Tibial artery (tissue), 4 donors: ENCODE measurements at places on chromosomes 2 and 18.
A peak's percentile ranks its signal among the peaks of the same experiment; 100 is the strongest.

DNA sequence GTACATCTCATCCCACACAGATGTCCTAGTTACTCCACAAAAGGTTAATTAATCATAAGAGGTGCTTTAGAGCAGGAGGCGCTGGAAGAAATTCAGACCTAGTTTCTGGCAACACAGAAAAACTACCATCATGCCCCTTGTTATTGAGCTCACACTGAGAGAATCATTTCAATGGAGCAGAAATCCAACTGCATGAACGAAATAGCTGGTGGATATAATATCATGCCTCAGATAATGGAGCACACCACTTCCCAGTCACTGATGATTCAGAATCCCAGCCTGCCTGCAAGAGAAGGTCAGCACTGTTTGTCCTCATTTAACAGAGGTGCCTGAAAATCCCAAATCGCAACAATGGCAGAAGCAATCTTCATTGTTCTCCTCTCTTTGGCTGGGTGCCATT, 125.8 kb upstream of the CREB1 start:
- no peaks in the 10 kb centered on the region for H3K36me3 ChIP-seq
- no peak overlapping the region for H3K4me3 ChIP-seq
- no peaks in the 10 kb centered on the region for H3K4me1 ChIP-seq

GRCh38 chr18:64379662-64380061, 230.8 kb upstream of the LINC00305 start:
- H3K4me3 ChIP-seq, result no peak overlapping the region
- H3K27ac ChIP-seq, result no peak overlapping the region
- no peaks in the 10 kb centered on the region for H3K4me1 ChIP-seq
- DNase-seq, result no peak

GRCh38 chr18:8860845-8861642, 155.7 kb downstream of the MTCL1 start:
- no peak for DNase-seq
- no peak overlapping the region for H3K27ac ChIP-seq
- no peak overlapping the region for H3K4me3 ChIP-seq
- no peaks in the 10 kb centered on the region for H3K27me3 ChIP-seq

- DNase-seq, result no peak
- H3K36me3 ChIP-seq, result no peaks in the 10 kb centered on the region
- H3K4me1 ChIP-seq, result no peaks in the 10 kb centered on the region
- H3K27ac ChIP-seq, result no peak overlapping the region
These were observed 350.4 kb downstream of the EN1 start for GRCh38 chr2:118496870-118497611.

GRCh38 chr18:7697306-7697705, 130.2 kb downstream of the PTPRM start:
- no peaks in the 10 kb centered on the region for H3K4me1 ChIP-seq
- no peak for DNase-seq
- H3K4me3 ChIP-seq, result no peak overlapping the region
- no peak overlapping the region for H3K27ac ChIP-seq

DNA sequence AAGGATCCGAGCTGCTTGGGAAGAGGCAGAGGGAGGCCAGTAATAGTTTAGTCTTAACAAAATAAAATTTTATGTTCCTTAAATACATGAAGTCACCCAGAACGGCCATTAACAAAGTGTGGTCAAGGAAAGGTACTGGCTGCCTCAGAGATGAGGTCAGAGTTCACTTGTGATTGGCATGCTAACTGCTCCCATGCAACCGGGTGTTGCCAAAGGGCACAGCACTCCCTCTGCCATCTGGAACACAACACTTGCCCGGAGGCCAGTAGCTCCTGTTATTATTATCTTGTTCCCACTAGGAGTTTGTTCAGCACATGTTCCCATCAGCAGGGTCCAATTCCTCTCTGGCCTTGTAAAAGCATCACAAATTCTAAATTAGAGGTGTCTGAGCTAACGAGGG, 207.0 kb downstream of the CYP26B1 start:
- H3K36me3 ChIP-seq, result no peaks in the 10 kb centered on the region
- H3K4me1 ChIP-seq, result peaks cover 48% of the 10 kb centered on the region
- H3K27ac ChIP-seq, result peak overlapping the region; percentile 73
- no peak overlapping the region for H3K4me3 ChIP-seq
- no peaks in the 10 kb centered on the region for H3K27me3 ChIP-seq

DNA sequence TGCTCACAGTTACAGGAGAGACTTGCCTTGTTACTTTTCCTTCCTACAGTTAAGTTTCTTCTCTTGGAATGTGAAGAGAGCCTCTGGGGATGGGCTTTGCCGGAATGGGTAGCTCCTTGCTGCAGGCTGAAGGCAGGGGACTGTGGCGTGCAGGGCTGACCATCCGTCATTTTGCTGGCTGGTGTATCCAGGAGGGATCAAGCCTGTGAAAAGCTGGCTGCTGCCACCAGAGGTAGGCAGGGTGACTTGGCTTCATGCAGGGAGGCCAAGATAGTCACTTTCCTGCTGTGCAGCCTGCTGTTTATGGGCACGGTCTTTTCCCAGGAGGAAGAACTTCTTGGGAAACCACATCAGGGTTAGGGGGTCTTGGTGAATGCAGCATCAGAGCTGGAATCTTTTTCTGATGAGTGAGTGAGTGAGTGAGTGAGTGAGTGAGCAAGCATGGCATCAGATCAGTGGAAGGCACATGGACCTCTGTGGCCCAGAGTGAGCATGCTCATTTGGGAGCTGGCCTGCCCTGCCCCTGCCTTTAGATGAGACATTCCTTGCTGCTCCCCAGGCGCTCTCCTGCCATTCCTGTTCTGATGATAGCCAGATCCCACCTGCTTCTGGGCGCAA, 33.0 kb downstream of the FHOD3 start:
- H3K4me3 ChIP-seq, result no peak overlapping the region
- H3K4me1 ChIP-seq, result peaks cover 7% of the 10 kb centered on the region
- H3K36me3 ChIP-seq, result no peaks in the 10 kb centered on the region
- no peak overlapping the region for H3K27ac ChIP-seq

DNA sequence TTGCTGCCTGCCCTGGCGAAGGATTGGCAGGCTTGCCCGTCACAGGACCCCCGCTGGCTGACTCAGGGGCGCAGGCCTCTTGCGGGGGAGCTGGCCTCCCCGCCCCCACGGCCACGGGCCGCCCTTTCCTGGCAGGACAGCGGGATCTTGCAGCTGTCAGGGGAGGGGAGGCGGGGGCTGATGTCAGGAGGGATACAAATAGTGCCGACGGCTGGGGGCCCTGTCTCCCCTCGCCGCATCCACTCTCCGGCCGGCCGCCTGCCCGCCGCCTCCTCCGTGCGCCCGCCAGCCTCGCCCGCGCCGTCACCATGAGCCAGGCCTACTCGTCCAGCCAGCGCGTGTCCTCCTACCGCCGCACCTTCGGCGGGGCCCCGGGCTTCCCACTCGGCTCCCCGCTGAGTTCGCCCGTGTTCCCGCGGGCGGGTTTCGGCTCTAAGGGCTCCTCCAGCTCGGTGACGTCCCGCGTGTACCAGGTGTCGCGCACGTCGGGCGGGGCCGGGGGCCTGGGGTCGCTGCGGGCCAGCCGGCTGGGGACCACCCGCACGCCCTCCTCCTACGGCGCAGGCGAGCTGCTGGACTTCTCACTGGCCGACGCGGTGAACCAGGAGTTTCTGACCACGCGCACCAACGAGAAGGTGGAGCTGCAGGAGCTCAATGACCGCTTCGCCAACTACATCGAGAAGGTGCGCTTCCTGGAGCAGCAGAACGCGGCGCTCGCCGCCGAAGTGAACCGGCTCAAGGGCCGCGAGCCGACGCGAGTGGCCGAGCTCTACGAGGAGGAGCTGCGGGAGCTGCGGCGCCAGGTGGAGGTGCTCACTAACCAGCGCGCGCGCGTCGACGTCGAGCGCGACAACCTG, at the start of gene DES:
DES (plus strand) TSS at position 223 of the 857 bp plus-strand sequence; CDS start at position 309, 86 bp downstream.
- peak within 1 kb of the TSS; percentile 61 for H3K4me3 ChIP-seq
- peak within 1 kb of the TSS; percentile 87 for H3K27ac ChIP-seq
- no peaks in the 10 kb centered on the region for H3K27me3 ChIP-seq
- peak; percentile 84 for DNase-seq

DNA sequence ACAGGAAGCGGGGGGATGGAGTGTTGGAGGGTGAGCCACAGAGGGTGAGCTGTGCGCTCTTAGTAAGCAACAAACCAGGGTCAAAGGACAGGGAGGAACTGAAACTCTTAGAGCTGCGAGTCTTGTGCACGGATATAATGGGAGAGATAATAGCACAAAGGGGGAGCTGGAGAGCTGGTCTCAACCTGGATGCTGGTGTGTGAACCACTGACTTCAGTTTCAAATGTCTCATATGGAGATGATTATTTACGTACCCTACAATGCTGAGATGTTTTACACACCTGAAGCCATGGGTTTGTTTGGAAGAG, 35.9 kb downstream of the PTGR3 start:
- H3K27ac ChIP-seq, result no peak overlapping the region
- H3K36me3 ChIP-seq, result no peaks in the 10 kb centered on the region
- no peak overlapping the region for H3K4me3 ChIP-seq
- no peaks in the 10 kb centered on the region for H3K27me3 ChIP-seq
- no peaks in the 10 kb centered on the region for H3K4me1 ChIP-seq
- DNase-seq, result no peak

DNA sequence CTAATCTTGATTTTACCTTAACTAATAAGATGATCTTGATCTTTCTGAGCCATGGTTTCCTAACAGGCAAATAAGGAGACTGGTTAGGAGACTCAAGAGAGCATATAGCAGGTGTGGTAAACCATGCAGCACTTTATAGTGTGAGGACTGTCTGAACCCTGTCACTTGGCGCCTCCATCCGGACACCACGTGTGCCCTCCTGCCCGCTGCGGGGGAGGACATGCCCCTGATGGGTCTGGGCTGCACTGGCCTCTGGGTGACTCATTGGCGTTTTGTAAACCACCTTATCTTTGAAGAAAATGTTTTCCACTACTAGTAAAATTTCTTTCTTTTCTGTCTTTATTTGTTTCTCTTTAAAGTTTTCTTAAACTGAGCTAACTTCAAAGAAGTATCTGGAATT, 131.1 kb downstream of the FMNL2 start:
- no peaks in the 10 kb centered on the region for H3K27me3 ChIP-seq
- H3K27ac ChIP-seq, result no peak overlapping the region
- no peaks in the 10 kb centered on the region for H3K36me3 ChIP-seq
- H3K4me3 ChIP-seq, result no peak overlapping the region

DNA sequence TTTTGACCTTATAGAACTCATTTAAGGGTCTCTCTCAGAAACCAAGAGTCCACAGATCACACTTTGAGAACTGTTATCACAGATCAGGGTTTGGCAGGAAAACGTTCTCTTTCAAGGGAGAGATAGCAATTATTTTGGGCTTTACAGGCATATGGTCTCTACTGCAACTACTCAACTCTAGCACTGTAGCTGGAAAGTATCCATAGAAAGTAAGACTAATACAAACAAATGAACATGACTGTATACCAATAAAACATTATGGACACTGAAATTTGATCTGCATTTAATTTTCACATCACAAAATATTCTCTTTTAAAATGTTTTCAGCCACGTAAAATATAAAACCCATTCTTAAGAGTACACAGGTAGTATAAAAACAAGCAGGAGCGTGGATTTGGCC, 100.5 kb downstream of the TRIP12 start:
- no peaks in the 10 kb centered on the region for H3K27me3 ChIP-seq
- H3K4me1 ChIP-seq, result no peaks in the 10 kb centered on the region
- H3K4me3 ChIP-seq, result no peak overlapping the region
- H3K36me3 ChIP-seq, result peaks cover 40% of the 10 kb centered on the region

GRCh38 chr18:48007955-48008701, 77.7 kb upstream of the SMAD2 start:
- peaks cover 8% of the 10 kb centered on the region for H3K4me1 ChIP-seq
- H3K27ac ChIP-seq, result peak overlapping the region; percentile 40
- no peaks in the 10 kb centered on the region for H3K27me3 ChIP-seq
- H3K4me3 ChIP-seq, result peak overlapping the region; percentile 48
- H3K36me3 ChIP-seq, result no peaks in the 10 kb centered on the region
- DNase-seq, result peak; percentile 70

- H3K4me1 ChIP-seq, result no peaks in the 10 kb centered on the region
- peaks cover 41% of the 10 kb centered on the region for H3K27me3 ChIP-seq
- H3K4me3 ChIP-seq, result no peak overlapping the region
- no peaks in the 10 kb centered on the region for H3K36me3 ChIP-seq
- DNase-seq, result no peak
These were observed 23.3 kb downstream of the SIX3 start for GRCh38 chr2:44964752-44965236.

DNA sequence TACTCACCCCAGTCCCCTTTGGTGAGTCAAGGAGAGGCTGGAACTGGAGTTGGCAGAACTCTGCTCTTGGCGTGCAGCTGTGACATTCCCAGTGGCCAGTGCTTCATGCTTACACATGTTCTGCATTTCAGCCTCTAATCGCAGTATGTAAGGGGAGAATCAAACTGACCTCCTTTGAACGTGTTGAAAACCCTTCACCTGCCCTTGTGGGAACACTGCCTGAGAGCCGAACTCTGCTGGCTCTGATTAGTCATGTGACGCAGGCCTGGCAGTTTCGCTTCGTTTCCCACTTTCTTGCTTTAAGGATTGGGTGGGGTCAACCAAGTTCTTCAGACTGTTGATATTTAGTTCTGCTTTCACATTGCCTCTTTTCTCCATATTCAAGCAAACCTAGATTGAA, 173.8 kb upstream of the BCL2L11 start:
- H3K27me3 ChIP-seq, result no peaks in the 10 kb centered on the region
- H3K4me1 ChIP-seq, result no peaks in the 10 kb centered on the region
- no peak overlapping the region for H3K27ac ChIP-seq
- H3K36me3 ChIP-seq, result no peaks in the 10 kb centered on the region
- peak; percentile 41 for DNase-seq

DNA sequence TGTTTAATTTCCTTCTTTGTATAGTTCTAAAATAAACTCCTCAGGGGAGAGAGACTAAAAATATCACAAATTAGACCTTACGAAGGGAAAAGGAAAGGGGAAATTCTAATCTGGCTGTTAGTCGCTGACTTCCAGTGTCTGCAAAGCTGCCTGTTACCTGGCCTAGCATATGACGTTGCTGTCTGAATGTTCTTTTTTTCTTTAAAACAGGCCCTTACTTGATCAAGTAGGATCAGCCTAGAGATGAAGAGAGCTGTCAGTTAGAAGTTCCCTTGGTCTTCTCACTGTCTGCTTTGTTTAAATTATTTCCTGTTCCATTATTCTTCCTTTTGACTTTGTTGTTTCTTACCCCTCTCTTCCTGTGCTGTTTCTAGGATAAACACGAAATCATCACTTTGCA, 11.2 kb downstream of the NCK2 start:
- peaks cover 13% of the 10 kb centered on the region for H3K4me1 ChIP-seq
- H3K4me3 ChIP-seq, result no peak overlapping the region
- DNase-seq, result no peak

- no peak for DNase-seq
- no peak overlapping the region for H3K4me3 ChIP-seq
- no peaks in the 10 kb centered on the region for H3K4me1 ChIP-seq
- no peaks in the 10 kb centered on the region for H3K36me3 ChIP-seq
These were observed 19.2 kb upstream of the SLC8A1 start for GRCh38 chr2:40470822-40471813.

- H3K27me3 ChIP-seq, result no peaks in the 10 kb centered on the region
- no peak for DNase-seq
- H3K4me3 ChIP-seq, result no peak overlapping the region
- H3K4me1 ChIP-seq, result no peaks in the 10 kb centered on the region
- H3K36me3 ChIP-seq, result no peaks in the 10 kb centered on the region
- H3K27ac ChIP-seq, result no peak overlapping the region
These were observed 1879.4 kb upstream of the PIK3C3 start for GRCh38 chr18:40075616-40076015.

DNA sequence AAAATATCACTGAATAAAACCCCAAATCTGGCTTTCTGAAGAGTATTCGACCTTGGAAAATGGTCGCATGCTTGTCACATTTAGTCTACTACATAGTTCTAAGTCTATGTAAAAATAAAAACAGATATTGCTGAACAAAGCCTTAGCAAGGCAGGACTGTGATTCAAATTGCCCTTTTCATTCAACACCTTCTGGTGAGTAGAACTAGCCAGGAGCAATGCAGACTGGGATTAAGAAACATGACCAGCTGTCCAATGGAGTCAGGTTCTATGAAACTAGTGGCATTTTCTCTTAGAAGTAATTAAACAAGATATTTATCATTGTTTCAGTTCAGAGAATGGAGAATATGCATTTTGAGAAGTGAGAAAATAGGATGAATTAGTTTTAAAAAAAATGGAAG, 1260.5 kb upstream of the ACVR2A start:
- no peak overlapping the region for H3K27ac ChIP-seq
- no peaks in the 10 kb centered on the region for H3K36me3 ChIP-seq
- no peaks in the 10 kb centered on the region for H3K27me3 ChIP-seq
- no peaks in the 10 kb centered on the region for H3K4me1 ChIP-seq
